ENCODE measurements at places on chromosomes 5 and 9.

DNA sequence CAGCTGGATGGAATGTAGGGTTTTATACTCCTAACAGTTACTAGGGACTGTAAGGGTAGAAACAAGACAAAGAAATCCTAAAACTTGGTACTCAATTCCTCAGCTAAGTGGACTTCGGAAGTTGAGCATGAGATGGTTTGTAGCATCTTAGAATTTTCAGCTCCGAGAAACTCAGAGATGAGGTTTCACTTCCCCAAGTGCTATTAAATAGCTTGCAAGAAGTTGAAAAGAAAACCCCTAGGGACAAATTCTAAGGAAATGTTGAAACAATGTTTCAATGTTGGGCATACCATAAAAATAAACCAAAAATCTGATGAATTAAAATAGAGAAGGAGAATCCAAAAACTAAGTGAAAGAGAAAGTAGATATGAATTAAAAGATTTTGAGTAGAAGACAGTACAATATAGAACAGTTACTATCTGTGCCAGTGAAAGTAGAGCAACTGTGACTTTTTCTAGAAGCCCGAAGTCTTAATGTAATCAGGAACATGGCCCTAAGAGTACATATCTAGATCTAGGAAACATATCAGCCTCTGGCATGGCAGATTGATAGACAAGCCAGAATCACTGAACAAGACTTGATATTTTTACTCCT is 308.6 kb upstream of the RGMB start:
- no peak for DNase-seq

GRCh38 chr9:34179213-34180136 is 632 bp downstream of the UBAP1 start:
- no peak for DNase-seq

DNA sequence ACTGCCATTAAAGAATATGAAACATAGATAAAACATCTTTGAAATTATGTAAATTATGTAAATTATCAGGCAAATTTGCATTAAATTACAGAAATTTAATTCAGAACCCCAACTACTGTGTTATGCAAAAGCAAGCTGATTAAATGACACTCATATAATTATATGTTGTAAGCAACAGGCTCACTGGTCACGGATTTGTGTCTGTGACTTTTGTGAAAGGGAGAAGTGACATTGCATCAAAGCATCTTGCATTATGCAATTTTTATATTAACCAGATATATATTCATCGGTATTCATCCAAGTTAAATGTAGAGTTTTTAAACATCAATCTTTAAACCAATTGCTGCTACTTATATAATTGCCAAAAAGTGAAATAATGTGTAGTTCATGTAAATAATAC is 13.0 kb upstream of the GLIPR2 start:
- DNase-seq: no peak

GRCh38 chr9:2967766-2968165 is 123.9 kb upstream of the PUM3 start:
- no peak for DNase-seq

DNA sequence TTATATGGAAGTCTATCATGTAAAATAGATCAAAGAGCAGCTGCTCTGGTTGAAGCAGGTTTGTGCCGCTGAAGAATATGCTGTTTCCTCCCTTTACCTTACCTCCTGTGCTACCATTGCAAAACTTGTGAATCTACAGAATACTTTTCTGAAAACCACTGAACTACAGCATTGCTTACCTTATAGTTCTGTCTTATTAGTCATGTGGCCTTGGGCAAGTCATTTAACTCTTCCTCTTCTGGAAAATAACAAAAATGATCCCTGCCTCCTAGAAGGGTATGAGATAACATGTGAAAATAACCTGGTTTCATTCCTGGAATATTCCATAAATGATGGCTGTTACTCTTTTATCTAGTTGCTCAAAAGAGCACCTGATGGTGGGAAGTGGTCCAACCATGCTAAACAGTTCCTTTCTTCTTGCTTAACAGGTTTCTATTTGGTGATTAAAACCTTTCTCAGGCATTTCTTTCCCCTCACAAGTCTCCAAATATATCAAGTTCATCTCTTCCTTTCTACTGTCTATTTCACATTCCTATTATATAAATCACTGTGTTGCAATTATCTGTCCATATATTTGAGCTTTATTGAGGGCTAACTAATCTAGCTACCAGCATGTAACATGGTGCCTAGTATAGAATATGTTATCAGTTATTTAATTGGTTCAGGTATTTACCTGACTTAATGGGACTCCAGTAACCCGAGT is 15.0 kb downstream of the TRIM32 start:
- DNase-seq: no peak
